CD4-positive, alpha-beta T cell treated with Interleukin-4 for 1 hour (primary cell): ENCODE measurements at places on chromosomes 1 and 21.
A peak's percentile ranks its signal among the peaks of the same experiment; 100 is the strongest.

- DNase-seq: peak; percentile 58
These were observed 57.9 kb upstream of the FMOD start for GRCh38 chr1:203408486-203409481.

DNA sequence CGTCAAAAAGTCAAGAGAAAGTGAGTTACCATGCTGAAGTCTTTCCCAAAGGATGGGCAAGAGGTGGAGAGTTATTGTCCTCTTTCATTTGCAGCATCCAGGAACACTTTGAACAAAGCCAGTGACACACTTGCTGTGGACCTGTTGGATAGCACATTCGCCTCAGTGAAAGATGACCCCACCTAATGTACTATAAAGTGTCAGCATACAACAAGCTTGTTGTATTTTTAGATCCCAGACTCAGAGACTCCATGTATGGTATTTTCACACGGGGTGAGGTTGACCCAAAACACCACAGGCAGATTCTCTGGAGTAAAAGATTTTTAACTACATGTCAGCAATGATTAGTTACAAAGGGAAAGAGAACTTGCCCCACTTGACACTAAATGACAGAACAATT lies 273.8 kb downstream of the PTBP2 start:
- no peak for DNase-seq

- no peak for DNase-seq
These were observed 85.1 kb downstream of the CAPZB start for GRCh38 chr1:19400192-19400611.

DNA sequence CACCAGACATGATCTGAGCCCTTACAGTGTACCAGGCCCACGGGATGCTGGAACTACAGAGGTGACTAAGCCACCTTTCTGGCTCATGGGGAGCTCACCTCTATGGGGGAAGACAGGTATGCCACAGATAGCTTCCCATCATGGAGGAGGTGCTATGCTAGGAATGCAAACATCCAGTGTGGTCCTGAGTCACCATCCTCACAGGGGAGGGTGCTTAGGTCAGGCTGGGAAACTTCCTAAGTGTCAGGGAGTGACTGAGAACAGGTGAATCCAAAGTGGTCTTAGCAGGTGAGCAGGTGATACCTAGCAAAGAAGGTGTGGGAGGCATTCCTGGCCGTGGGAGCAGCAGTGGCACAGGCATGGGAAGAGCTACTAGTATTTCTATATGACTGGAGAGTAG lies 8.6 kb upstream of the RASSF5 start:
- no peak for DNase-seq

- peak; percentile 60 for DNase-seq
These were observed 6.8 kb downstream of the JMJD4 start for GRCh38 chr1:227728059-227728891.

- no peak for DNase-seq
These were observed 44.8 kb downstream of the UCHL5 start for GRCh38 chr1:193014400-193014799.

- no peak for DNase-seq
These were observed 2.2 kb downstream of the PTGFRN start for GRCh38 chr1:116911779-116912469.

GRCh38 chr1:21677168-21677567 lies 8.0 kb upstream of the RAP1GAP start:
- no peak for DNase-seq

GRCh38 chr21:43690346-43690745 lies 28.6 kb upstream of the PDXK start:
- DNase-seq: no peak

DNA sequence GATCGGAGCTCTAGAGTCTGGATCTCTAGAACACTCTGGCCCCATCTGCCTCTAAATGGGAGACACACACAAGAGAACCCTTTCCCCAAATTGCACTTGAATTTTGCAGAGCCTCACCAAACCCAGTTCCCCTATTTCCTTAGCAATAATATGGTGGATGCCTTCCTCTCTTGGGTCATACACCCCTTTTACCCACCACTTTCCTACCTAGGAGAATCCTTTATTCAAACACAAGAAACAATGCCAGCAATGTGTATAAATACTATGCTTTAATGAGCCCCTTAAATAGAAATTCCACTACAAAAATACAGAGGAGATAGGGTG lies 760 bp upstream of the SF3B4 start:
- DNase-seq: no peak

DNA sequence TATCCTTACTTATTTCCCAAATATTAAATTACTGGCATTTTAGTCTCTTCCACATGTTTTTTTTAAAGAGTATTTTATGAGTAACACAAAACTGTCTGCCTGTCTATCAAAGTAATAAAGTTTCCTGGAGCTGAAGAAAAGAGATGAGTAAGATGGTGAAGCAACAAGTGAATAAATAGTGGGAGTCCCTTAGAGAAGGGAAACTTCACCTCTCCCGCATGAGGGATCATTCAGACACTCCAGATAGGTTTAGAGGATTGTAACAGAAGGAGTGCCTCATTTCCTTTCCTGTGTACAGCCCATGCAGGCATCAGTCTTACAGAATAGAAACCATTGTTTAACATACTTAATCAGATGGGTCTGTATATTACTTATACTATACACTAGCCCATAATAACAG lies 205.7 kb downstream of the USP25 start:
- DNase-seq: no peak

- no peak for DNase-seq
These were observed 96.4 kb downstream of the C1orf21 start for GRCh38 chr1:184483101-184483683.

GRCh38 chr1:8120693-8121260 lies 94.7 kb upstream of the ERRFI1 start:
- DNase-seq: no peak

GRCh38 chr1:238001818-238002217 lies 111.1 kb upstream of the ZP4 start:
- DNase-seq: no peak

GRCh38 chr1:38476850-38477178 lies 382.8 kb downstream of the RRAGC start:
- DNase-seq: no peak

GRCh38 chr21:42160765-42161164 lies 58.2 kb upstream of the ABCG1 start:
- no peak for DNase-seq

GRCh38 chr1:109923131-109923945 lies 12.7 kb downstream of the CSF1 start:
- no peak for DNase-seq

- no peak for DNase-seq
These were observed 587.2 kb upstream of the ZRANB2 start for GRCh38 chr1:71668065-71668464.

- no peak for DNase-seq
These were observed at the start of gene VCAM1 for GRCh38 chr1:100719490-100719889. Gene VCAM1, plus strand, starts transcription at chr1:100719742. Its CDS starts 119 bp downstream, at chr1:100719861.

DNA sequence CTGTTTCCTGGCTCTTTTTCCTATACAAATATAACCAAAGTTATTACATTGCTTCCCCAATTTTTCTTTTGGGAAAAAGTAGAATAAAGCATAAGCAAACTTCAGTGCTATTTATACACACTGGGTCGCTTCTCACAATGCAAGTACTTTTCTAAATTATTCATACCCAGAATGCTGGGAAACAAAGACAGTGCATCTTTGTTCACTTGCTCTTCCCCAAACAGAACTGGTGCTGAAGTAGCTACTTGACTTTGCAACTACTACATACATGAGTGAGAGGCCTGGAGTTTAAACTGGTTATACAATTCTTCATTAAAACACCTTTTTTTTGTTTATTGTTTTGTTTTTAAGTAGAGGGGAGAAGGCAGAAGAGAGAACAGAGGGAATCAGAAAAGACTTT lies 40.2 kb downstream of the STX6 start:
- no peak for DNase-seq

GRCh38 chr1:239817276-239817675 lies 274.4 kb upstream of the FMN2 start:
- no peak for DNase-seq

DNA sequence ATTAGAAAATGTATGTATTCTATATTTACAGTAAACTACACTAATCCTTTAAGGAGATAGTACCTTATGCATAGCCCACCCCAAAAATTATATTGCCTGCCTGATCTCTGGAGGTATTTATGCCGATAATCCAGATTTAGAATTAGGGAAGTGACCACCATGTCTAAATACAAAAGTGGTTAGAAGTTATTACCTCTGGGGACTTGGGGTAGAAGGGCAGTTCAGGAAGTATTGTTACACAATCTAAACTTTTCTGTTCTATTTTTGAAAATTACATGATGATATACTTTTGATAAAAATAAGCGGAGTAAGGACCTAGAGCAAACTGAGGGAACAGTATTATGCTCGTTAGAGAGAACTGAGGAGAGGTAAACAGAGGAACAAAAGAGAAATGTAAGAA lies 90.5 kb upstream of the ZP4 start:
- no peak for DNase-seq

DNA sequence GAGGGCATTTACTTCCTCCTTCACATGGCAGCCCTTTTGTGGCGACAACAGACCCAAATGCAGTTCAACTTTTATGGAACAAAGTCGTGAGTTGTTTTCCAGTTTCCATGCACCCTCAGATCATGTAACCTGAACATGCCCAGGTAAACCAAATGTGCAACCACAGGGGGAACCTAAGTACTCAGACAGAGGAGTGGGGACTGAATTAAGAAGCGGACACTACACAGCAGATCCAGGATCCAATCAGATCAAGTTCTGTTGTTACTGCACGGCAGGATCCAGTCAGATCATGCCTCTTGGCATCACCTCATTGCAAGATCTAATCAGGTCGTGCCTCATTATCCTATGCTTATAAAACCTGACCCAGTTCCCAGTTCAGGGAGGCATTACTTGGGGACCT lies 115.7 kb downstream of the MATN1 start:
- DNase-seq: no peak

DNA sequence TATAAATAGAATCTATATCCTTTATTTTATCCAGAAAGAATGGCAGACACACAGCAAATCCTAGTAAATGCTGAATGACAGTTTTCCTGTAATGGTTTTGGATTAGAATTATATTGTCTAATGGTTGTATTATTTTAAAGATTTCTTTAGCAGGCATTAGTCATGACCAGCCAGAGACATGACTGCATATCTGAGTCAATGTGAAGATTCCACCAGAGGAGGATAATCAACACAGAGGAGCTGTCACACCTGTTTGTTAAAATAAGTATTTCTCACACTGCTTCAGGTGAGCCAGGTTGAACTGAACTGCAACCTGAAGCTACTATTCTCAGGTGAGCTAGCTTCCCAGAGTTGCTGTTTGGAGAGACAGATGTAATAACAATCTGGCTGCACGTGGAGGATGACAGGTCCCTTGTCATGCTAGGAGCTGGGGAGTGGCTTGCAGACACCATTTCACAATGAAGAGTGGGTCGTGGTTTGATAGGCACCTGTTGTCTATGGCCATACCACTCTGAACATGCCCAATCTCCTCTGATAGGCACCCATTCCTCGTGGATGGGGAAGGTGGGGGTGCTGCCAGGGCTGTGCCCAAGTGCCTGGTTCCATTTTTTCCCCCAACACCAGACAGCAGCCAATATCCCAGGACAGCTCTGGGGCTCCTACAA lies 94.3 kb downstream of the KCNJ6 start:
- DNase-seq: no peak

GRCh38 chr1:205923651-205924459 lies 19.4 kb downstream of the SLC26A9 start:
- DNase-seq: no peak

DNA sequence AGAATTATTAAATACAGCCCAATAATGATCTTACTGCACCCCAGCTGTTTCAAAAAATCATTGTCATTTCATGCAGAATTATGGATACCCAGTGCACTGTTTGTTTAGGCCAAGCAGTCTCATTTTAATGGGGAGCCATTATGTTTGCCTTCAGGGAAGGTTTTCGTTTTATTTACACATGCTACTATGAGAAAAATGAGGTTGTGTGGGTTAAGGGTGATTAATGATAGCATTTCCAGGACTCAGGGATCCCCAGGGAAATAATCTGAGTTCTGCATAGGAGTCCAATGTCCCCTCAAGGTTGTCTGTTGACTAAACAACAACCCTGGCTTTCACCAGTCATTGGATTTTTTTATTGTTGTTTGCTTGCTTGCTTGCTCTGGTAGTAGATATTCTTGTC lies 71.0 kb upstream of the ZP4 start:
- DNase-seq: no peak

DNA sequence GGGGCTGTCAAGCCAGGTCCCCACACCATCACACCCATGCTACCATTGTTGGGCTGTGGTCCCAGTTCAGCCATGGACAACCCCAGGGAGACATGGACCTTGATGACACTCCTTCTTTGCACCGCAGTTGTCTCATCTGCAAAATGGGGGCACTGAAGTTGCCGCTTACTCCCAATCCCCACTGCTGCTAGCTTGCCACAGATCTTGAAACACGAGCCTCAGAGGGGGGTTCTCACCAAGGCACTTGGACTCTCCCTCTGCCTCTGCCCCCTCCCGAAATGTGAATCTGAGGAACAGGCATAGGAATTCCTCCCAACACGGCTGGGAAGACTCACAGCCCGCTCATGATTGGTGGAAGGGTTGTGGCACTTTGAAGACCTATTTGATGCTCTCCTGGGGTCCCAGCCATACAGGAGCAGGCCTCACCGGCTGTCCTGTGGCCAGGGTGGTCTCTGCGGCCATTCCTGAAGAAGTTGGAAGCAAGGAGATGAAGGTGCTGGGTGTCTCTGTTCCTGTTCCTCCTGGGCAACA lies 31.1 kb downstream of the RUNX3 start:
- DNase-seq: no peak

- no peak for DNase-seq
These were observed 67.9 kb upstream of the ADAMTS5 start for GRCh38 chr21:27034796-27035195.

DNA sequence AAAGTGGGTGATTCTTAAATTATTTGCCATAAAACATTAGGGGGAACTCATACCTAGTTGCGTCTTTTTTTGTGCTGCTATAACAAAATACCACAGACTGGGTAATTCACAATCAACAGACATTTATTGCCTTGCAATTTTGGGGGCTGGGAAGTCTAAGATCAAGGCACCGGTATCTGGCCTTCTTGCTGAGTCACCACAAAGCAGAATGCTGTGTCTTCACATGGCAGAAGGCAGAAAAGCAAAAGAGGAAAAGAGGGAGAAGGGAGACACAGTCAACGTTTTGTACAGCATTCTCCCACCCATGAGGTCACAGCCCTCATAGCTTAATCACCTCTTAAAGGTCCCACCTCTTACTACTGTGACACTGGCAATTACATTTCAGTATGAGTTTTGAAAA lies 291.0 kb downstream of the CHRM3 start:
- no peak for DNase-seq

DNA sequence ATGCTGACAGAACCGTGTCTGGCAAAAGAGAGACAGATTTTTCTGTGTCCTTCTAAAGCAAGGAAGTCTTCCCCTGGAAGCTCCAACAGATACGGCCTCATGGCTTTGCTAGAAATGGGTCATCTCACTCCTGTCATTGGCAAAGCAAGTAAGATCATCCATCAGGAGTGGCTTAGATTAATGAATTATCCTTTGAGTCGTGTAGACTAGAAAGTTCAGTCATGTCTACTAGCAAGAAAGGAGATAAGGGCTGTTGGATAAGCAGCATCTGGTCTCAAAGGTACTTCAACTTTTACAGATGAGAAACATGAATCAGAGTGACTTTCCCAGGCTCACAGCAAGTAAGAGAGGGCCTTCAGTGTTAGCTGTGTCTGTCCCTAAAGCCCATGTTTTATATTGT lies 3.4 kb upstream of the AGO3 start:
- no peak for DNase-seq
